Osteocyte (in vitro differentiated cells): ENCODE measurements at places on chromosomes 5 and 9. TPM values are rescaled to one million over a fixed set of nuclear protein-coding genes. Genes with fewer than 3 reads are reported as not detected.

GRCh38 chr9:95342571-95342970 is 25.1 kb upstream of the FANCC start:
- no peaks in the 10 kb centered on the region for H3K4me1 ChIP-seq
- no peak overlapping the region for H3K4me3 ChIP-seq
- H3K36me3 ChIP-seq = peaks cover 2% of the 10 kb centered on the region
- H3K27ac ChIP-seq = no peak overlapping the region
- peaks cover under 1% of the 10 kb centered on the region for H3K27me3 ChIP-seq

GRCh38 chr9:133737071-133737773 is 930 bp downstream of the SARDH start:
- peak; percentile 70 for DNase-seq
- peaks cover 10% of the 10 kb centered on the region for H3K27me3 ChIP-seq
- no peak overlapping the region for H3K27ac ChIP-seq
- H3K4me1 ChIP-seq = peaks cover 4% of the 10 kb centered on the region
- H3K36me3 ChIP-seq = no peaks in the 10 kb centered on the region
- no peak overlapping the region for H3K4me3 ChIP-seq

GRCh38 chr9:4666042-4666699 is at the start of gene SPATA6L:
TSS of gene SPATA6L (minus strand) at chr9:4666480. CDS start at chr9:4666250, 230 bp downstream.
- peaks cover 9% of the 10 kb centered on the region for H3K27me3 ChIP-seq
- no peak for DNase-seq
- no peaks in the 10 kb centered on the region for H3K36me3 ChIP-seq
- H3K27ac ChIP-seq = peak within 1 kb of the TSS; percentile 46

DNA sequence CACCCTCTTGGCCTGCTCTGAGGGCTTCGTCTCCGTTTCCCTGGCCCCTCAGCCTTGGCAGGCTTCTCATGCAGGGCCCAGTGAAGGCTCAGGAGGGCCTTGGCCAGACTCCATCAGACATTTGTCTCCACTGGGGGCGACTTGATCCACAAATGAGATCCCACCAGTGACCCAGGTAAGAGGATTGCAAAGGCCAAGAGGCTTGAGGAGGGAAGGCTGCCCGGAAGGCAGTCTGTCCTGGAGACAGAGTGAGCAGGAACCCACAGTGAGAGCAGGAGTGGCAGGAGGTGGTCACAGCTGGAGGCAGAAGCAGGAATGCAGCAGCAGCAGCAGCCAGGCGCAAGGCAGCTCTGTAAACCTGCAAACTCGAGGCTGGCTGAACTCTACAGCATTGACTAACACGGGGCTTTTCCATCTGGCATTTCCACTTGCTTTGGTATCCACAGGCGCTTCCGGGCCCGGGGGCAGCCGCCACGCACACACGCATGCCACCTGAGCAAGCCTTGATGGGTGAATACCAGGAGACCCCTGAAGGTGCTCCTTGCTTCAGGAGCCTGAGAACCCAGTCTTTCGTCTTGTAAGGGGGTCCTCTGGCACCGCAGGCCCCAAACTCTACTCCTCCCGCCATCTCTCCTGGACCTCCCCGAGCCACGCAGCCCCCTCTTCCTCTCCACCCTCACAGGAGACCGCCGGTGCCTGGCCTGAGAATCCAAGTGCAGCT is 14.7 kb downstream of the MGAT1 start:
- peaks cover 67% of the 10 kb centered on the region for H3K4me1 ChIP-seq
- peaks cover 12% of the 10 kb centered on the region for H3K36me3 ChIP-seq
- peak overlapping the region; percentile 98 for H3K27ac ChIP-seq
- H3K4me3 ChIP-seq = peak overlapping the region; percentile 44
- H3K27me3 ChIP-seq = no peaks in the 10 kb centered on the region
- DNase-seq = peak; percentile 87

GRCh38 chr9:108885643-108886348 is 23.7 kb downstream of the ACTL7A start:
- H3K36me3 ChIP-seq = peaks cover 43% of the 10 kb centered on the region
- no peak for DNase-seq
- H3K4me3 ChIP-seq = no peak overlapping the region
- peaks cover 7% of the 10 kb centered on the region for H3K4me1 ChIP-seq
- H3K27ac ChIP-seq = peak overlapping the region; percentile 5

GRCh38 chr9:116434314-116434713 is 252.8 kb upstream of the TRIM32 start:
- no peak for DNase-seq
- no peak overlapping the region for H3K27ac ChIP-seq
- H3K4me1 ChIP-seq = peaks cover 6% of the 10 kb centered on the region
- no peak overlapping the region for H3K4me3 ChIP-seq

DNA sequence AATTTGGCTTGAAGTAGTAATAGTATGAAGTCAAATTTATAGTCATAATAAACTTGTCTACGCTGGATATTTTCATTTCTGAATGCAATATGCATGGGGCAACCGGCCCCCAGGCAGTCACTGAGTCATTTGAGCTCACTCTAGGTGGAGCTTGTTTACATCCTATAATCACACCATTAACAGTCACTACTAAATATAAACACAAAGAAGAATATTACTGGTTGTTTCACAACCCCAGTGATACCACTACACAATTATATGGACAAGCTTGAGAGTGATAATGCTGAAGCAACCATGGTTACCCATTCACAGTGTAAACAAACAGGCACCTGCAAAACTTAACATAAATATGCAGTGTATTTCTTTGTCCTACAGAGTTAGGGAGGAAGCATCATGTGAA is 68.7 kb downstream of the MARCHF3 start:
- H3K27ac ChIP-seq = peak overlapping the region; percentile 5
- no peaks in the 10 kb centered on the region for H3K36me3 ChIP-seq
- no peak overlapping the region for H3K4me3 ChIP-seq
- peaks cover 54% of the 10 kb centered on the region for H3K4me1 ChIP-seq
- H3K27me3 ChIP-seq = no peaks in the 10 kb centered on the region
- no peak for DNase-seq

DNA sequence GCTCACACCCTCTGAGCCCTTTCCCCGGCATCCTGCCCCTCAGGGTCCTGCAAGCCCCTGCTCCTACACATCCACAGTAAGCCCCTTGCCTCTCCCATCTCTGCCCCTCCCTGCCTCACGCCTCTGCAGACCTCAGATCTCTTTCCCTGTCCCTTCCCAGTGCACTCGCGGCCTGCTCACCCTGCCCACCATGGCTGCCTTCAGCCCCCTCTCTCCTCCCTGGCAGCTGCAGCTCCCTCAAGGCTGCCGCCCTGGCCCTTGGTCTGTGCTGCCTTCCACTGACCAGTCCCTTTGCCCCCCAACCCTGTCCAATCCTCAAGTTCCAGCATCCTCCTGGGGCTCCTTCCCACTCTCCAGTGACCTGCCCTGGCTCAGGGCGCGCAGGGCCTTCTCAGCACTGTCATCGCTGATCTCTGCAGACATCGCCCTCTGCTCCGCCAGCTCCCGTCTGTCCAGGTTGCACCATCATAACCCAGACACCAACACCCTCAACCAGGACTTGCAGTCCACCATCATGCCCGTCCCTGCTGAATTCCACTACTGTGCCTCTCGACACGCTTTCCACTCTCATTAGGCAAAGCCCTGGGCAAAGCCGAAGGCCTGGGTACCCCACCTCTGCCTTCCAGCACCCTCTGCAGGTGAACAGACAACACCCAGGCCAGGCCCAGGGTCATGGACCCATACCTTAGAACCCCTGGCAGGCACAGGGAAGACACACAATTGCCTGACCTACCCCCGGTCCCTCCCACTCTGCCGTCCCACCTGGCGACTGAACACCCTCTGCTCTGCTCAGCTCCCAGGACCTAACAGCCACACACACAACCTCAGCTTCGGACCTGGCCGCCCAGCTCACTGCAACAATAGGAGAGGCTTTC is 97.8 kb upstream of the RUFY1 start:
- no peaks in the 10 kb centered on the region for H3K36me3 ChIP-seq
- DNase-seq = no peak
- no peak overlapping the region for H3K27ac ChIP-seq
- H3K27me3 ChIP-seq = no peaks in the 10 kb centered on the region
- H3K4me3 ChIP-seq = no peak overlapping the region

DNA sequence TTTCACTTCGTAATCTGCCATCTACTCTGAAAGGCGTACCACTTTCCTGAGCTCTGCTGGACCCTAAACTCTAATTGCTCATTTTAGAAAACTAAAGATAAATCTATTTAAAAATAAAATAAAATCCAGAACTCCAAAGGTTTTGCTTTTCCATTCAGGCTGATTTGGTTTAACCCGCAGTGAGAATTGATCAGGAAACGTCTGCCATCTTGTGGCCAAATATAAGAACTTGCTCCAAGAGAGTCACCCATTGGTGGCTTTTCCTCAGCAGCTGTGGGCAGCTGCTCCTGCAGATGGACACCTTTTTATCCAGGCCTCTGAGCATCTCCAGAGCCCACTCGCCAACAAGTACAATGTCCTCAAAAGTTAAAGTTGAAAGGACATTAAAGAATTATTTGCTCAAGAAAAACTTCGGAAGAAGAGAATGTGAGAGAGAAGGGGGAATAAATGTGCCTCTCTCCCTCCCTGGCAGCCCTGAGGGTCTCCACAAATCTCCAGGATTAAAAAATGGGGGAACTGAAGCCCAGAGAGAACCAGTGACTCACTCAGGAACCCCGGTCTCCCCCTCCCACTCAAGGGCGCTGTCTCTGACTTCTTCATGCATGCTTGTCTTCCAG is 4.1 kb downstream of the SAXO1 start:
- no peaks in the 10 kb centered on the region for H3K36me3 ChIP-seq
- DNase-seq = no peak
- no peak overlapping the region for H3K4me3 ChIP-seq
- H3K27me3 ChIP-seq = no peaks in the 10 kb centered on the region

DNA sequence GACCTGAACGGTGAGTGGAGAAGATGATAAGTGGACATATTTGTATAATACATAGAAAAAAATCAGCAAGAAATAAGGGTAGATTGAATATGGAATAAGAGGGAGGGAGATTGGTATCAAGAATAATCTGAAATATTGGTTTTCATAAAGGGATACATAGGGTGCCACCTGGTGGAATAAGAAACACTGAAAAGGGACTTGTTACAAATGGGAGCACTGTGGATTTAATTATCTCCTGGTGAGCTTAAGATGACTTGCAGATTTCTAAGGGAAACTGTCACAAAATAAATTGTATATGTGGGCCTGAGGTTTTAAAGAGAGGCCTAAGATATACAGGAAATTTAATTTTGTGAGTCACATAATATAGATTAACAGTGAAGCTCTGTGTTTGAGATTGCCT is 1403.5 kb upstream of the CDH18 start:
- DNase-seq = no peak
- no peak overlapping the region for H3K4me3 ChIP-seq
- no peaks in the 10 kb centered on the region for H3K27me3 ChIP-seq
- no peak overlapping the region for H3K27ac ChIP-seq
- no peaks in the 10 kb centered on the region for H3K4me1 ChIP-seq
- H3K36me3 ChIP-seq = no peaks in the 10 kb centered on the region

- no peak for DNase-seq
- H3K4me3 ChIP-seq = no peak overlapping the region
- H3K36me3 ChIP-seq = peaks cover 1% of the 10 kb centered on the region
- no peaks in the 10 kb centered on the region for H3K27me3 ChIP-seq
Observed at GRCh38 chr9:110728058-110728457, 59.5 kb downstream of the MUSK start.

- H3K36me3 ChIP-seq = peaks cover 2% of the 10 kb centered on the region
- H3K27me3 ChIP-seq = no peaks in the 10 kb centered on the region
- peaks cover 15% of the 10 kb centered on the region for H3K4me1 ChIP-seq
- H3K27ac ChIP-seq = no peak overlapping the region
- DNase-seq = no peak
Observed at GRCh38 chr5:1501372-1502045, 22.3 kb downstream of the LPCAT1 start.

GRCh38 chr5:157458835-157459234 is 1.2 kb upstream of the NIPAL4 start:
- no peaks in the 10 kb centered on the region for H3K36me3 ChIP-seq
- no peak overlapping the region for H3K4me3 ChIP-seq
- no peak overlapping the region for H3K27ac ChIP-seq
- H3K27me3 ChIP-seq = no peaks in the 10 kb centered on the region
- DNase-seq = no peak

DNA sequence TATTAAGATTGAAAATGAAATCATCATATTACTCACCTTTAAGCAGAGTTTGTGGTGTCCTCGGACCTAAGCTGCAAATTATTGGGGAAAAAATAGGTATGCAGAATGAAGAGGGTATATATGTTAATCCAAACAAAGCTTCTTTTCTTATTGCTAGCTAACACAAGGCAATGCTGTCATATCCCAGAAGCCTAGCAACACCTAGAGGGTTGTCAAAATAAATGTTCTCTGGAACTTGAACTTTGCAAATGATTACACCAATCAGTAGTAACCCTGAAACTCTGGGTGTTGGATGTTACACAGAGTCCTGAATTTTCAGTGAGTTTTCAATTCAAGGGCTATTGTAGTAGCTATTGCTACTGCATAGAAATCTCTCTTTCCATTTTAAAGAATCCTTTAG is at the start of gene C6:
TSS of gene C6 (minus strand) at position 193 of the 400 bp plus-strand sequence. CDS start 10,302 bp downstream, outside the sequence.
- H3K27me3 ChIP-seq = no peaks in the 10 kb centered on the region
- DNase-seq = no peak
- H3K4me1 ChIP-seq = no peaks in the 10 kb centered on the region
- H3K4me3 ChIP-seq = no peak within 1 kb of the TSS
- no peak within 1 kb of the TSS for H3K27ac ChIP-seq
- H3K36me3 ChIP-seq = no peaks in the 10 kb centered on the region

GRCh38 chr5:140802781-140803271 is 2.0 kb downstream of the PCDHA3 start:
- no peak overlapping the region for H3K27ac ChIP-seq
- no peaks in the 10 kb centered on the region for H3K27me3 ChIP-seq
- DNase-seq = peak; percentile 84
- H3K36me3 ChIP-seq = peaks cover 2% of the 10 kb centered on the region

The CCDC152 gene
- total RNA-seq = not detected in 2 replicates

The COL23A1 gene
- not detected in 2 replicates for total RNA-seq

The QSOX2 gene
- 15.5 and 17.1 TPM in 2 replicates for total RNA-seq

The BHMT gene
- not detected in 2 replicates for total RNA-seq

The UBE2B gene
- total RNA-seq = 106 and 114 TPM in 2 replicates

The TAF9 gene
- 66.9 and 69.3 TPM in 2 replicates for total RNA-seq

The HEMGN gene
- not detected in 2 replicates for total RNA-seq

The CMYA5 gene
- 0.16 and 0.39 TPM in 2 replicates for total RNA-seq
